ENCODE measurements at places on chromosomes 12 and 14. TPM values are rescaled to one million over a fixed set of nuclear protein-coding genes. Genes with fewer than 3 reads are reported as not detected.

DNA sequence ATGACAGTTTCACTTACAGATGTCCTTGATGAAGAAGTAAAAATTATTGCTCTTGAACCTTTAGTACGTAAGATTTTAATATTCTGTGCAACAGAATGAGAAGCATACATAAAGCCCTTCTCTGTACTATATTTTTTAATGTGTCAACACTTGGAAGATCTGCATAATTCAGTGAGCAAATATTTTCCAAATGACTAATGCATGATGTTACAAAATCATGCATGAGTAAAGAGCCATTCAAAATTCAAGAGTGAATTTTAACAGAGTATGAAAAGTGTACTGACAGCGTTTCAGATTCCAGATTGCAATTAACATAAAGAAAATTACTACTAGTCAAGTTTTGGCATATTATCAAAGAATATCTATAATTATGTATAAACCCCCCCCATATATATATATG lies 101.4 kb upstream of the BBS10 start:
- DNase-seq = no peak

SCNN1A gene
- 0.83 TPM for total RNA-seq

DNA sequence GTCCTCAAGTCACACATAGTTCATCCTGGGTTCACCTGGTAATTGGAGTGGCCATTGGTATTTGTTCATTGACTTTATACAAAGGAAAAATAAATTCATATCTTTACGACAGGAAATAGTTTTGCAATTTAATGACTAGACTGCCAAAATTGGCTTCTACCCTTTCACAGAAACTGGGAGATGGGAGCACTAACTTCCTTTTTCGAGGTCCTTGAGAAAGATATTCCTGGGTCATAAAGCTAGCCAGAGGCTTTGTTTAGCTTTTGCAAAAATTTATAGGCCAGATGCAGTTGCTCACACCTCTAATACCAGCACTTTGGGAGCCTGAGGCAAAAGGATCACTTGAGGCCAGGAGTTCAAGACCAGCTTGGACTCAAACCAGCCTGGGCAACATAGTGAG lies 10.2 kb upstream of the OR11G2 start:
- no peak for DNase-seq

GRCh38 chr12:13252616-13253015 lies 56.1 kb downstream of the EMP1 start:
- no peak for DNase-seq

P3H3 gene
- total RNA-seq = 16.4 TPM
